Activated CD4-positive, alpha-beta memory T cell treated with anti-CD3 and anti-CD28 coated beads, Interleukin-2, amount 10 ng/mL, durations not matched to agents 7 days and 5 days (primary cell): ENCODE measurements at places on chromosomes 6 and 20. TPM values are rescaled to one million over a fixed set of nuclear protein-coding genes. Genes with fewer than 3 reads are reported as not detected.

Gene ARFRP1
- total RNA-seq: 52.9 TPM

Gene METTL24
- not detected for total RNA-seq

Gene NKAIN2
- not detected for total RNA-seq

Gene VNN1
- total RNA-seq: not detected

Gene MAP3K7
- total RNA-seq: 26.2 TPM

Gene AVP
- not detected for total RNA-seq

GRCh38 chr6:101125380-101125971 is 244.3 kb upstream of the ASCC3 start:
- H3K27ac ChIP-seq: no peak overlapping the region
- no peaks in the 10 kb centered on the region for H3K36me3 ChIP-seq
- no peak for DNase-seq
- H3K27me3 ChIP-seq: no peaks in the 10 kb centered on the region
- H3K4me1 ChIP-seq: no peaks in the 10 kb centered on the region

DNA sequence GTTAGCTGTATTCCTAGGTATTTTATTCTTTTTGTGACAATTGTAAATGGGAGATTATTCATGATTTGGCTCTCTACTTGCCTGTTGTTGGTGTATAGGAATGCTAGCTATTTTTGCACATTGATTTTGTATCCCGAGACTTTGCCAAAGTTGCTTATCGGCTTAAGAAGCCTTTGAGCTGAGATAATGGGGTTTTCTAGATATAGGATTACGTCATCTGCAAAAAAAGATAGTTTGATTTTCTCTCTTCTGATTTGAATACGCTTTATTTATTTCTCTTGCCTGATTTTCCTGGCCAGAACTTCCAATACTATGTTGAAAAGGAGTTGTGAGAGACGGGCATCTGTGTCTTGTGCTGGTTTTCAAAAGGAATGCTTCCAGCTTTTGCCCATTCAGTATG is 163.2 kb upstream of the UST start:
- no peak overlapping the region for H3K27ac ChIP-seq
- H3K27me3 ChIP-seq: peaks cover 38% of the 10 kb centered on the region
- H3K4me1 ChIP-seq: no peaks in the 10 kb centered on the region
- H3K4me3 ChIP-seq: no peak overlapping the region

DNA sequence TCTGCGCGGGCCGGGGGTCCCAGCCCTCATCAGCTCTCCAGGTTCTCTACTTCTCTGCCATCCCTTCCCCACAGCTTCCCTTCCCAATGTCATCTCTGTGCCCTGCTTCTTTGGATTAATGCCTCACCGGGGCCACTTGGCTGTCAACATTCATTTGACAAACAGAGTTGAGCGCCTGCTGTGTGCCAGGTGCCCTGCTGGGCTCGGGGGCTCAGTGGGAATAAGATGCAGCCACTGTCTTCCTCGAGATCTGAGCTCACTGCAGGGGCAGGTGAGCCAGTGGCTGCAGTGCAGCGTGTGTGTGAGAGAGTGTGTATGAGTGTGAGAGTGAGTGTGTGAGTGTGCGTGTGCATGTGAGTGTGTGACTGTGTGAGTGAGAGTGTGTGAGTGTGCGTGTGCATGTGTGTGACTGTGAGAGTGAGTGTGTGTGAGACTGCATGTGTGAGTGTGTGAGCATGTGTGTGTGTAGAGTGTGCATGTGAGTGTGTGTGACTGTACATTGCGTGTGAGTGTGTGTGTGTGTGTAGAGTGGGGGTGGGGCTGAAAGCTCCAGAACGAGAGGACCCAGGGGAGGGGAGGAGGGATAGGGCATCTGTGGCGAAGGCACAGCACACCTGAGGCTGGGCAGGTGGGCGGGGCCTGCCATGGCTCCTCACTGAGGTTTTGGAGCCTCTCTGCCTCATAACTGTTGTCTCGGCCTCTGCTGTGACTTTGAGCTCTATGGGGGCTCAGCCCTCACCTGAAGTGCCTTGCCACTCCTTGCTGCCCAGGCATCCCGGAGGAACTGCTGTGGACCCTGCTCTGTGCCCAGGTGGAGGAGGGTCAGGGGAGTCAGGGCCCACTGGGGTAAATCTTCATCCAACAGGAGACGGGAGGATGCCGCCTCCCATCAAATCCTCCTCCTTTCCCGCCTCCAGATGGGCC is 36.5 kb upstream of the PHACTR3 start:
- no peak overlapping the region for H3K27ac ChIP-seq
- no peaks in the 10 kb centered on the region for H3K4me1 ChIP-seq
- H3K4me3 ChIP-seq: no peak overlapping the region
- DNase-seq: no peak
- peaks cover 3% of the 10 kb centered on the region for H3K27me3 ChIP-seq

DNA sequence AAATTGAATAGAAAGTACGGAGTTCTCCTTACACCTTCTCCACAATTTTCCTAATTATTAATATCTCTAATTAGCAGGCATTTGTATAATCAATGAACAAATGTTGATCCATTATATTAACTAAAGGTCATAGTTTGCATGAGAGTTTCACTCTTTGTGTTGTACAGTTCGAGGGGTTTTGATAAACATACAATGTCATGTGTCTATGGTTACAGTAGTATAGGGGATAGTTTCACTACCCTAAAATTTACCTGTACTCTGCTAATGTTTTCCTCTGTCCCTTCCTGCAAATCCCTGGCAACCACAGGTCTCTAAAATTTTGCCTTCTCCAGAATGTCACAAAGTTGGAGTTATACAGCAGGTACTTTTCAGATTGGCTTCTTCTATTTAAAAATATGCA is 1199.8 kb upstream of the GJE1 start:
- H3K36me3 ChIP-seq: no peaks in the 10 kb centered on the region
- H3K4me1 ChIP-seq: no peaks in the 10 kb centered on the region
- no peak overlapping the region for H3K4me3 ChIP-seq
- no peak overlapping the region for H3K27ac ChIP-seq
- DNase-seq: no peak

GRCh38 chr6:79076160-79076559 is 1.9 kb downstream of the PHIP start:
- H3K4me3 ChIP-seq: peak overlapping the region; percentile 79
- peaks cover 61% of the 10 kb centered on the region for H3K4me1 ChIP-seq
- peak overlapping the region; percentile 93 for H3K27ac ChIP-seq
- peaks cover 32% of the 10 kb centered on the region for H3K36me3 ChIP-seq
- no peak for DNase-seq
- H3K27me3 ChIP-seq: no peaks in the 10 kb centered on the region

DNA sequence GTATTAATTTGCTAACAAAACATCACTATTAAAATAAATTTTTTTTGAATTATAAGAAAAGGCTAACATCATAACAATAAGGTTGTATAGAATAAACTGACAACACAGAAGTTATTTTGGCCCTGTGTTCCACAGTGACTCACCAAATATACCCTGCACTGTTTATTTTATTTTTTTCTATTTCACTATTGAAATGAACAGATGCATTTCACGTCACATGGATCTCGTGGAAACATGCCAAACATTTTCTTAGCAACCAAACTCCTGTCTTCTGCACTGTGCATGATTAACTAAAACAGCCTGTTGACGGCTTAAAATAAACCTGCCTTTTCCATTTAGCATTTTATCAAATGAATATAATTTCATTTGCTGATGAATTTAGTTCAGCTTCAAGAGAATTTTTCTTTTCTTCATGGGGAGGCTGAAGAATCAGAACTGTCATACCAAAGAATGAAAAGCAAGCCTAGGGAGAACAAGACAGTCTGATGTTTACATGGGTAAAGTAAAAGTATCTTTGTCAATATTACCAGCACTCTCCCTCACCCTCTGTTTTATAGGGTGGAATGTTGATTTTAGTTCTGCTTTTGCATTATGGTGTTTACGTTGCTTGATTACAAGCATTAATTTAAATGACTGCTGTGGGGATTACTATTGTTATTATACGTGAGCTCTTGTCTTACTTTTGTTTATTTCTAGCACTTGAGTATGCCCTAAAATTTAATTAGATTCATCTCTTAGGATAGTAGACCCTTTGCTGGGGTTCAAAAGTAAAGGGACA is 115.3 kb downstream of the LCA5 start:
- DNase-seq: no peak
- H3K36me3 ChIP-seq: no peaks in the 10 kb centered on the region
- H3K4me1 ChIP-seq: no peaks in the 10 kb centered on the region
- no peak overlapping the region for H3K4me3 ChIP-seq

DNA sequence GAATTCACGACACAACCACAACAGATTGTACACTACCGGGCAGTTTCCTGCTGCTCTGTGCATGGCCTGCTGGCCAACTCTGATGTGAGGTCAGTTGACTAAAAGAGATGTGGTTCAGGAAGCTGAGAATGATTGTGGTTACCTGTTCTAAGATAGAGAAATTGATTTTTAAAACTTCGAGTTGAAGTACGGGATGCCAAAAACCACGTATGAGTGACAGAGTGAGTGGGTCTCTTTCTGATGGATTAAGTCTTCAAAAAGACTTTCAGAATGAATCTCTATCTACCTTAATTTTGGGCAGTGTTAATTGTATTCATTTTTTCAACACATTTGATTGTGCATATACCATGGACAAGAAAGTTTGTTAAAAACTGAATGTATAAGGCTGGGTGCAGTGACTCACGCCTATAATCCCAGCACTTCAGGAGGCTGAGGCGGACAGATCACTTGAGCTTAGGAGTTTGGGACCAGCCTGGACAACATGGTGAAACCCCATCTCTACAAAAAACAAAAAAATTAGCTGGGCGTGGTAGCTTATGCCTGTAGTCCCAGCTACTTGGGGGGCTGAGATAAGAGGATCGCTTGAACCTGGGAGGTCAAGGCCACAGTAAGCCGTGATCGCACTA is 121.2 kb downstream of the SGK1 start:
- DNase-seq: peak; percentile 34
- H3K4me1 ChIP-seq: peaks cover 25% of the 10 kb centered on the region
- no peaks in the 10 kb centered on the region for H3K36me3 ChIP-seq
- no peaks in the 10 kb centered on the region for H3K27me3 ChIP-seq

DNA sequence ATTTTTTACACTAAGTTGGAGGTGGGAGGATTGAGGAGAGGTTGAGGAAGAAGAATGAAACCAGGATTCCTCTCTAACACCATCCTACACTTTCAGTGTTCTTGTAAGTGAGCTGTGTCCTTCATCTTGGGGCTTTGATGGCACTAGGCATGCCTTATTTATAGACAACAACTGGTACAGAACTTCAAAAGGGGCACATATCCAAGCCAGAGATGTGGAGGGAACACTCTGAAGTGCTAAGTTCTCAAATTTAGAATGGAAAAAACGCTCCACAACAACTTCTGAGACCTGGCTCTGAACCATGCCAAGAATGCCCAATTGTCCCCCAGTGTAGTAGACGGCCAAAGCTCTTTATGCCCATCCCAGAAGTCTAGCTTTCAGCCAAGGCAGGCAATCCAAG is 16.2 kb upstream of the PKHD1 start:
- DNase-seq: no peak
- no peak overlapping the region for H3K27ac ChIP-seq
- no peaks in the 10 kb centered on the region for H3K4me1 ChIP-seq
- H3K27me3 ChIP-seq: peaks cover 36% of the 10 kb centered on the region
- H3K36me3 ChIP-seq: no peaks in the 10 kb centered on the region

DNA sequence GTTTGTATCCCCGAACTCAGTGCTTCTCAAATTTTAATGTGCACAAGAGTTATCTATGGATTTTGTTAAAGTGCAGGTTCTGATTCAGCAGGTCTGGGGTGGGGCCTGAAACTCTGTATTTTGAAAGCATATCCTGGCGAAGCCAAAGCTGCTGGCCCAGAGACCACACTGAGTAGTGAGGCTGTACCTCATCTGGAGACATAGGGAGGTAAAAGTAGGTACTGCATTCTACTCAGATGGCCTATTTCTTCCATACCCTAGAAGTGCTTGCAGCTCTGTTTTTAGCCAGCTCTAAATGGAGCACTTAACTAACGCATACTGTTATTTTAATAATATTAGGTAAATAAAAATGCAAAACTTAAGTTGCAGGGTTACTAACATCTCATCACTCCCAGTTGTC is 241.6 kb upstream of the PRND start:
- H3K4me3 ChIP-seq: no peak overlapping the region
- H3K27ac ChIP-seq: no peak overlapping the region
- DNase-seq: no peak
- no peaks in the 10 kb centered on the region for H3K4me1 ChIP-seq
- H3K36me3 ChIP-seq: no peaks in the 10 kb centered on the region
- peaks cover 26% of the 10 kb centered on the region for H3K27me3 ChIP-seq

DNA sequence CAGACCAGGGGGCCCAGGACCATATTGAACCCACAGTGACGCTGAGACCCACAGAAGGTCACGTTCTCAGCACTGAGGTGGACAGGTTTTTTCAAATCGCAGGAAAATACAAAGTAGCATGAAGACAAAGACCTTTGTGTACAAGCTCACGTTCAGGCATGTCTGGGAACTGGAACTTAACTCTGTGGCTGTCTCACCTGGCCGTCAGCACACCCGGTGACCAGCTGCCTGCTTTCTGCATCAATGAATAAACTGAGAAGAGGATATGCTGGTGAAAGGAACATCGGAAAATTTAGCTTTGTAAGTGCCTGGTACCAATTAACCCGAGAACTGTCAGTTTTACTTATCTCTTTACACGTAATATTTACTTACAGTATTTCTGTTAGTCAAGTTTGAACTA is 36.5 kb downstream of the WDR27 start:
- peaks cover 8% of the 10 kb centered on the region for H3K4me1 ChIP-seq
- H3K4me3 ChIP-seq: no peak overlapping the region
- H3K27ac ChIP-seq: no peak overlapping the region
- H3K27me3 ChIP-seq: no peaks in the 10 kb centered on the region
- DNase-seq: no peak

- H3K4me3 ChIP-seq: no peak overlapping the region
- no peak for DNase-seq
- H3K27ac ChIP-seq: no peak overlapping the region
- peaks cover 49% of the 10 kb centered on the region for H3K36me3 ChIP-seq
- peaks cover 21% of the 10 kb centered on the region for H3K4me1 ChIP-seq
- no peaks in the 10 kb centered on the region for H3K27me3 ChIP-seq
Measured at GRCh38 chr6:42618686-42619085, 54.9 kb downstream of the UBR2 start.

DNA sequence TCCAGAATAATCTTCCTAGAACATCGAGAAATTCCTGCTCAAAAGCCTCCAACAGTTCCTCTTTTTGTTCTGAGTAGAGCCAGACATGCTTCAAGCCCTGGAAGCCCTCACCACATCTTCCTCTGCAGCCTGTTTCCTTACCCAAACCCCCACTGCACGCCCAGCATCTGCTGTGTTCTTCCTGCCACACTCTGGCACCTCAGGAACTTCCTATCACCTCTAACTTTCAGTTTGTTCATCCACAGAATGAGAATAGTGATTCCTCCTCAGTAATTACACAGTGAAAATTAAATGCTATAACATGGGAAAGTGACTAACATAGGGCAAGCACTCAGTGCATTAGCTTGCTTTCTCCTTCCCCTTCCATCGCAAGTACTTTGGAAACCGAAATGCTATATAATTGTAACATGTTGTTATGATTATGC is 26.3 kb downstream of the C6orf89 start:
- H3K36me3 ChIP-seq: peaks cover 57% of the 10 kb centered on the region
- H3K27ac ChIP-seq: peak overlapping the region; percentile 90
- peak overlapping the region; percentile 68 for H3K4me3 ChIP-seq
- DNase-seq: peak; percentile 49
- H3K4me1 ChIP-seq: peaks cover 62% of the 10 kb centered on the region
- H3K27me3 ChIP-seq: no peaks in the 10 kb centered on the region
